ENCODE measurements at places on chromosomes 13 and 19.

GRCh38 chr19:14997981-14998380 lies 18.3 kb upstream of the SLC1A6 start:
- no peak for DNase-seq

DNA sequence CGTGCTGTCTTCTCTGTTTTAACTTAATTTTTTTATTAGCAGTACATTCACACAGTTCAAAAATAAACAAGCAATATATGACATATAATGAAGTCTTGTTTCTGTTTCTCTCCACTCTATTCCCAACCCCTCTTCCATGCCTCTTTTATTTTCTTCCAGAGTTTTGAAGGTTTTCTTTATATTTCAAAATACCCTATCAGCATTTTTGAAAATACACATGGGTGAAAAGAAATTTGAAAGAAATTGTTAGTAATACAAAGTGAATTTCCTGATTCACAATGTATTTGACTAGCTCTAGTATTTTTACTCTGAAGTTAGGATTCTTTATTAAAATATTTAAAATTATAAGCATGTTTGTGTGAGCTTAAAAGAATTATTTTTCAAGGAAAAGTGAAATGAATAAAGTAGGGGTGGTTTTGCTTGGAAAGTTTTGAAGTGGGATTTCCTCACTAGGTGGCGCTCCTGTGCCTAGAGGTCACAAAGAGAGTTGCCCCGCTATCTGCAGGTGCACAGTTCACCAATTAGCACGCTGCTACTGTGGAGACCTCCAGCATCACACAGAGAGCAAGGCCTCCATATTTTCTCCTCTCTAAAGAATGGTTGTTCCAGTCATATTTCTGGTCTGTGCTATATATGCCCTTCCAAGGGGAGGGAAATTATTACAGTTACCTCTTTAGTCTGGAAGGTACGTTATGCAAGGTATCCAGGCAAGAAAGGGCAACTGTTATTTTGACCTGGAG lies 37.6 kb downstream of the SOX21 start:
- peak; percentile 75 for DNase-seq

GRCh38 chr19:16638666-16639065 lies 10.7 kb upstream of the MED26 start:
- DNase-seq: no peak

GRCh38 chr19:43779820-43780219 lies 953 bp downstream of the KCNN4 start:
- DNase-seq: no peak

DNA sequence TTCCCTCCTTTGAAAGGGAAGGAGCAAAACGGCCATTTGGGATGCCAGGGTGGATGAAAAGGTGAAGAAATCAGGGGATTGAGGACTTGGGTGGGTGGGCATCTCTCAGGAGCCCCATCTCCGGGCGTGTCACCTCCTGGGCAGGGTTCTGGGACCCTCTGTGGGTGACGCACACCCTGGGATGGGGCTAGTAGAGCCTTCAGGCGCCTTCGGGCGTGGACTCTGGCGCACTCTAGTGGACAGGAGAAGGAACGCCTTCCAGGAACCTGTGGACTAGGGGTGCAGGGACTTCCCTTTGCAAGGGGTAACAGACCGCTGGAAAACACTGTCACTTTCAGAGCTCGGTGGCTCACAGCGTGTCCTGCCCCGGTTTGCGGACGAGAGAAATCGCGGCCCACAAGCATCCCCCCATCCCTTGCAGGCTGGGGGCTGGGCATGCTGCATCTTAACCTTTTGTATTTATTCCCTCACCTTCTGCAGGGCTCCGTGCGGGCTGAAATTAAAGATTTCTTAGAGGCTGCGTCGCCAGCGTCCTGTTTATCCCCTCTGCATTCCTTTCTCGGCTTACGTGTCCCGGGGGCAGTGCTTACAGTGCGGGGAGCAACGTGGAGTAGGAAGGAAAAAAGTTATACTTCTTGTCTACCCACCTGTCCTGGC lies 15.2 kb upstream of the S1PR4 start:
- DNase-seq: peak; percentile 73

- peak; percentile 53 for DNase-seq
Measured at GRCh38 chr13:36345438-36346221, 564 bp downstream of the SPART start.

GRCh38 chr13:46181840-46182490 lies at the start of gene LCP1:
LCP1 (minus strand) TSS chr13:46182177; CDS start chr13:46159662, 22,515 bp downstream.
- no peak for DNase-seq

DNA sequence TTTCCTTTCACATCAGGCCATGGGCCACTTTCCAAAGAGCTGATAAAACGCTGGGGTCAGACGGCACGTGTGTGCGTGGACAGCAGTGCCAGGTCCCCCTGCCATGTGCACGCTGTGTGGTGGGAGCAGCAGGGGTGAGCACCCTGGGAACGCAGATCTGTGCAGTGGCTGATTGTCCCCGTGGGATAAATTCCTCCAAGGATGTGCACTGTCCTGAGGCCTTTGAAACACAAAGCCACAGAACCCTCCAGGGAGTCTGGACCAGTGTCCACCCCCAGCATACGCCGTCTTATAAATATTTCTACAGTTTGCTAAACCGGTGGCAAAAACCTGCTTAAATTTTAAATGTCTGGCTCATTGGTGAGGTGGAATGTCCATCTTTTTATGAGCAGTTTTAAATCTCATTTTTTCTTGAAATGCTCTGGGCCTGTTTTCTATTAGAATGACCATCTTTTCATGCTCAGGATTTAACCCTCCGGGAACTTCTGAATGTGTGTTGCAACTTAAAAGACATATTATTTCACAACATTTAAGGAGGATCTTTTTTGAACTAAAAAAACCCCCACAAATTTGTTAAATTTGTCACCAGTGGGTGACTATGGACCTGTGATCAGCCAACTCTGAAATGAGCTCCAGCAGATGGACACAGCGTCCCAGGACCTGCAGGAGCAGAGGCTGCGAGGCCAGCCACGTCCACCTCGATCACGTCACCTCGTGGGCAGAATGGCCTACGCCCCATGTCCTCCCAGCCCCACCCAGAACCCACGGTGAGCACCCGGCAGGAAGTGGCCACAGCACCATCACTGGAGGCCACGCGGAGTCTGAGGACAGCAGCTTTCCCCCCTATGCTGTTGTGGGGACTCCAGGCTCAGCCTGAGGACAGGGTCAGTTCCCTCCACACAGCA lies 68.6 kb downstream of the RASA3 start:
- DNase-seq: no peak

DNA sequence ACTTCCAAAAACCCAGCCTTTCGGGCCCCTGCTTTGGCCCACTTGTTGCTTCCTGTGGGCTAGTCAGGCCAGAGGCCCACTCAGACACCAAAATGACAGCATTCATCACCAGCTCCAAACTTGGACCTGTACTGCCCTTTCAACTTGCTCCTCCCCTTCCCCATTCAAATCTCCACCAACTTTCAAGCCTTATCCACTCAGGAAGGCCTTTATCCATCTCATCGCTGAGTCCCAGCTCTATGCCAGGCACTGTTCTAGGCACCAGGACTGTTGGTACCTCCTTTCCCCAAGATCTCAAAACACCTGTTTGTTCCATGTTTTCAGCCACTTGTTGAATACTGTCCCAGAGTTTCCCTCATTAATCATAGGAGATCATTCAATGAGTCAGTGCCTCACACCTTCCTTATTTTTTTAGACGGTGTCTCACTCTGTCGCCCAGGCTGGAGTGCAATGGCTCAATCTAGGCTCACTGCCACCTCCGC lies 1011.4 kb downstream of the UQCRFS1 start:
- DNase-seq: no peak

GRCh38 chr13:95234242-95234641 lies 67.0 kb downstream of the ABCC4 start:
- DNase-seq: no peak

DNA sequence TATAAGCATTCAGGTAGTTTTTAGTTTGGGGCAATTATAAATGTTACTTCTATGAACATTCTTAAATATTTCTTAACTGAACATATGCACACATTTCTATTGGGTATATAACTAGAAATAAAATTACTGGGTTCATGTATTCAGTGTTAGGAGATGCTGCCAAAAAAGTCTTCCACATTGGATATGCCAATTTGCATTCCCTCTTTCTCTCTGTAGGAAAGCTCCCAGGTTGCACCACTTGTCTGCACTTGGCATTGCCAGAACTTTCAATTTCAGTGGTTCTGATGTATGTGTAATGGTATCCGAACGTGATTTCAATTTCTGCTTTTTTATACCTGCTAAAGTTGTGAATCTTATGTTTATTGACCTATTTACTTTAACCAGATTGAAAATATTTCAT lies 972.1 kb upstream of the PRR20A start:
- no peak for DNase-seq

DNA sequence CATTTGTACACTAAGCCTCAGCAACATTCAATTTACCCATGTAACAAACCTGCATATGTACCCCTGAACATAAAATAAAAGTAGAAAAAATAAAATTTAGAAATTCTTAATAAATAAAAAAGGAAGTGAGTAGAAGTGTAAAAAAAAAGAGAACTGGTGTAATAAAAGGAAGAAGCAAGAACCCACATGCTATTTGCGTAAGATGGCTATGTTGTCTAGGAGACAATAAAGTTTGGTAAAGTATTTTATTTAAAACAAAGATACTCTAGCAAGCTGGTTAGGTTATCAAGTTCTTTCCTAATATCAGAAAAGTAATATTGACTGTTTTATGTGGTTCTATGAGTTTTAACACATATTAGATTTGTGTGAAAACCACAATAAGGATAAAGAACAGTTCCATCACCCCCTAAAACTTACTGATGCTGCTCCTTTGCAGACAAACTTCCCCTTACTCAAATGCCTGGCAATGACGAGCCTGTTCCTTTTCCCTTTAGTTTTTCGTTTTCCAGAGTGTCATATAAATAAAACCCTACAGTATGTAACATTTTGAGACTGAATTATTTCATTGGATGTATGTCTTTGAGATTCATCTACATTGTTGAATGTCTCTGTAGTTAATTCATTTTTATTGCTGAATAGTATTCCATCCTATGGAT lies 98.9 kb downstream of the TNFSF13B start:
- no peak for DNase-seq

DNA sequence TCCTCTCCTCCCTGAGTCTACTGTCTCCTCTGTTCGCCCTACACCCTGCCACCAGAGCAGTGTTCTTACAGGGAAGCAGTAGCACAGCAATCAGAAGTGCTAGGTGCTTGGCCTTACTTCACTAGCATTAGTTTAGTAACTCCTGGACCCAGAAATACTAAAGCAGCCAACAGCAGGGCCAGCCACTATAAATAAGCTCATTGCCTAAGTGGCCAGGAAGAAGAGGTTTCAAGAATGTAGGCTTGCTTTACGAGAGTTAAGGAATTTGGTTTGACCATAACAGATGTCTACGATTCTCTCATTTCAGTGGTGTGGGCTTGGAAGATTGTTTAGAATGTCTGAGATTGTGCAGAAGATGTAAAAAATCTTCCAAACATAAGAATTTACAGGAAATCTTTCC lies 103.3 kb downstream of the ZAR1L start:
- DNase-seq: no peak

- DNase-seq: no peak
Measured at GRCh38 chr13:75495938-75496337, 14.0 kb upstream of the TBC1D4 start.

GRCh38 chr19:48991873-48992580 lies 1.1 kb downstream of the GYS1 start:
- DNase-seq: no peak

GRCh38 chr13:106500445-106500844 lies 35.0 kb downstream of the EFNB2 start:
- DNase-seq: no peak

GRCh38 chr13:97339988-97340749 lies 93.8 kb upstream of the RAP2A start:
- no peak for DNase-seq

All from nephron progenitor cell (in vitro differentiated cells).